T-helper 2 cell treated with Interferon-gamma antibody and Interleukin-4, amounts not matched to agents 100 ng/mL and 5 ng/mL, for 36 hours (primary cell): ENCODE measurements at places on chromosomes 2 and 18. TPM values are rescaled to one million over a fixed set of nuclear protein-coding genes. Genes with fewer than 3 reads are reported as not detected.

Gene CYP27A1
- total RNA-seq: 0.18 TPM in 1 of 2 replicates, not detected in the other

Gene UGT1A3
- not detected in 2 replicates for total RNA-seq

Gene MSTN
- total RNA-seq: not detected in 2 replicates

Gene PLGLB2
- total RNA-seq: 4.4 and 5.2 TPM in 2 replicates

Gene EPB41L5
- 1.4 and 1.8 TPM in 2 replicates for total RNA-seq

Gene FRZB
- total RNA-seq: not detected in 2 replicates

Gene CFAP221
- total RNA-seq: not detected in 2 replicates

Gene CSRNP3
- total RNA-seq: not detected in 2 replicates

Gene SALL3
- not detected in 2 replicates for total RNA-seq

Gene LIMS4
- 0.20 and 0.25 TPM in 2 replicates for total RNA-seq

Gene SLC4A5
- 0.86 and 3.1 TPM in 2 replicates for total RNA-seq
